ENCODE measurements at places on chromosomes 2 and 18.

DNA sequence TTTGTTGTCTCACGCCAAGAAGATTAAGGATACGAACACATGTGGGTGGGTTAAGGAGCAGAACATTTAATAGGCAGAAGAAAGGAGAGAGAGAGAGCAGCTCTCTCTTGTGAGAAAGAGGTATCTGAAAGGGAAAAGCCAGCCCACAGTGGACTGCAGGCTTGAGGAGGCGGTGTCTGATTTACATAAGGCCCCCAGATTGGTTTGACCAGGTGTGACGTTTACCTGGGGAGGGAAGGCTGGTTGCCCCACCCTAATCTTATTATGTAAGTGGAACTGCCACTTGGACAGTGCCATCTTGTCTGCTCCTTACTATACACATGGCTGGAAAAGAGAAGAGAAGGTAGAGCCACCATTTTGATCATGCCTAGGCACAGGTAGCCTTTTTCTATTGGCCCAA, 189.2 kb downstream of the NCK2 start:
- no peak for DNase-seq

GRCh38 chr18:58789876-58790240, 74.8 kb upstream of the ZNF532 start:
- DNase-seq = no peak

DNA sequence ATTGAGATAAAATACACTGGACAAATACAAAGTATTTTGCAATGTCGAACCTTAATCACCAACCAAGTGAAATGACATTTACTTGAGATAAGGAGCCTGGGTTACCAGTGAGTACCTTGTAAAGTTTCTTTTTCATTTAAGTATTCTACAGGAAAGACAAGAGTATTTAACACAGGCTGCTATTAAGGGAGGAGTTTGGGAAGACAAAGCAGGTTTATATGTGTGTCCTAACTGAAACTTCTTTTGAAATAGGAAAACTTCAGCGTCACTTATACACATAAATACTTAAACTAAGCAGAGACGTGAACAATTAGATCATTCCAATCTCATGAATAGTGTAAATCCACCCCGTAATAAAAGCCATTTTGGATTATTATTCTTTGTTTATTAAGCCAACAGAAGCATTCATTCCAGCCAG, 126.7 kb upstream of the CYP26B1 start:
- no peak for DNase-seq

DNA sequence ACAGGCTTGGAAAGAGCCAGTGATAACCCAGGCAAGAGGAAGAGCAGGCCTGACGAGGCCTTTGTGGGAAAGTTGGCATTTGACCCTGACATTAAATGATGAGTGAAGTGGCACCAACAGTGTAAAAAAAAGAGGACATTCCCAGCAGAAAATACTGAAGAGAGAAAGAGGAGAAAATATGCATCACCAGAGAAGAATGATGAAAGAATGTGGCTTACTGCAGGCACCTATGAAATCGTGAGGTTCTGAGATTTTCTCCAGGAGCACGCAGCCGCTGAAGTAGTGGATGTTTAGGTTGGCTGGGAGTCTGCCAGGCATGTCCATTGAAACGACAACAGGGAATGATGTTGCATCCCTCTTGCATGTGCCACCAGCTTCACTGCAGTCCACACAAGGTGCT, 13.8 kb downstream of the EHD3 start:
- DNase-seq = no peak

DNA sequence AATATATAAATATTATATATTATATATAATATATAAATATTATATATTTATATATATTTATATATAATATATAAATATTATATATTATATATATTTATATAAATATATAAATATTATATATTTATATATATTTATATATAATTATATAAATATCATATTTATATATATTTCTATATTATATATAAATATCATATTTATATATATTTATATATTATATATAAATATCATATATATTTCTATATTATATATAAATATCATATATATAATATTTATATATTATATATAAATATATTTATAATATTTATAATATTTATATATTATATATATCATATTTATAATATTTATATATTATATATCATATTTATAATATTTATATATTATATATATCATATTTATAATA, 321.4 kb downstream of the CDH2 start:
- no peak for DNase-seq

DNA sequence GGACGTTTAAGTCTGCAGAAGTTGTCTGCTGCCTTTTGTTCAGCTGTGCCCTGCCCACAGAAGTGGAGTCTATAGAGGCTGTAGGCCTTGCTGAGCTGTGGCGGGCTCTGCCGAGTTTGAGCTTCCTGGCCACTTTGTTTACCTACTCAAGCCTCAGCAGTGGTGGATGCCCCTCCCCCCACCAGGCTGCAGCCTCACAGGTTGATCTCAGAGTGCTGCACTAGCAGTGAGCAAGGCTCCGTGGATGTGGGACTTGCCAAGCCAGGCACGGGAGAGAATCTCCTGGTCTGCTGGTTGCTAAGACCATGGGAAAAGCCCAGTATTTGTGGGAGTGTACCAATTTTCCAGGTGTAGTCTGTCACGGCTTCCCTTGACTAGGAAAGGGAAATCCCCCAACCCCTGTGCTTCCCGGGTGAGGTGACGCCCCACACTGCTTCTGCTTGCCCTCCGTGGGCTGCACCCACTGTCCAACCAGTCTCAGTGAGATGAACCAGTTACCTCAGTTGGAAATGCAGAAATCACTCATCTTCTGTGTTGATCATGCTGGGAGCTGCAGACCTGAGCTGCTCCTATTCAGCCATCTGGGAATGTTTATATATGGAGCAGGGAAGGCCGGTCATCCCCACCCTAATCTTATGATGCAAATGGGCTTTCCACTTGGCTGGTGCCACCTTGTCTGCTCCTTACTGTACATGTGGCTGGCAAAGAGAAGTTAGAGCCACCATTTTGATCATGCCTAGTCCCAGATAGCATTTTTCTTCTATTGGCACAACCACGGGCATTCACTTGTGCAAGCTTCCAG, 156.9 kb upstream of the ITGA6 start:
- peak; percentile 75 for DNase-seq

DNA sequence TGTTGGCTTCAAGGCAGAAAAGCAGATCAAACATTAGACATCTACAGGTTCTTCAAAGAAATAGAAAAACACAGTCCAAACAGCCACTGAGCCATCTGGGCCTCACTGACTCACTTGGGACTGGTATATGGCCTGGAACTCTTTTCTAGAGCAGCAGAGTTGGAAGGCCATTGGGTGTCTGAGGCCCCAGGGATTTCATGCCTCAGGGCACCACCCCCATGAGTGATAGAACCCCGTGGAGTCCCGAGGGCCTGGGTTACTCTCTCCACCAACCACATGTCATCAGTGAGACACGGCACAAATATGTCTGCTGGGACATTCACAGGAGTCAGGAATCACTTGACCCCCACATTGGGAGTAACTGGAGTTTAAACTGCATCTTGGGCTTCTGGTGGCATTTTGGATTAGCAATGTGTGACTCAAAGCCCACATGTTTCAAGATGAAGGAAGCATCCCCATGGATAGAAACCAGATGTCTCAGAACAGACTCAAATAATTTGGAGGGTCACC, 44.0 kb downstream of the CAPN13 start:
- no peak for DNase-seq

DNA sequence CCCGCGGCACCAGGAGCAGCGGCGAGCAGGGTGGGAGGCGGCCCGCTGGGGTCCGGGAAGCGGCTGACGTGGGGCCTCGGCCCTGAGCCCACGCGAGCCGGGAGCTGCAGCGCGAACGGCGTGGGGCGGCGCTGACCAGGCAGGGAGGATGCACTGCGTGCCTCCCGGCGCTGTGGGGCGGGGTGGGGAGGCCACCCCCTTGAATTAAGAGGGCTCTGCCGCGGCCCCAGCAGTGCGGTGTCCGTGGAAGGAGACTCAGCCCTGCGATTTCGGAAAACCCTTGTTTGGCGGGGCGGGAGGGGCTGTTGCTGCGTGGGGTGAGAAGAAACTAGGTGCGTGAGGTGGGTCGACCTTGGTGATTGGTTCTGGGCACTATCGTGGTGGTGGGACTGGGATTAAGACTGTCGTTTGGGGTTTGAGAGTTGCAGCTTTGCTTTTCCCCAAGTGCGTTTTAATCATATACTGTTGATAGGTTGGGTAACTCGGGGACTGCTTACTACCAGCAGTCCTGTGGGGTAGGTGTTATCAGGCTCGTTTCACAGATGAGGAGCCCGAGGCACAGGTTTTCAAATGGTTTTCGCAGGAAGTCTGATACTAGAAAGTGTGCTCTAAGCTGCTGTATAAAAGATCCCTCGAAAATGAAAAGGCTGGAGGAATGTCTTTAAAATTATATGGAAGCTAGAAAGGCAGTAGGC, 722 bp downstream of the ACSL3 start:
- peak; percentile 85 for DNase-seq

DNA sequence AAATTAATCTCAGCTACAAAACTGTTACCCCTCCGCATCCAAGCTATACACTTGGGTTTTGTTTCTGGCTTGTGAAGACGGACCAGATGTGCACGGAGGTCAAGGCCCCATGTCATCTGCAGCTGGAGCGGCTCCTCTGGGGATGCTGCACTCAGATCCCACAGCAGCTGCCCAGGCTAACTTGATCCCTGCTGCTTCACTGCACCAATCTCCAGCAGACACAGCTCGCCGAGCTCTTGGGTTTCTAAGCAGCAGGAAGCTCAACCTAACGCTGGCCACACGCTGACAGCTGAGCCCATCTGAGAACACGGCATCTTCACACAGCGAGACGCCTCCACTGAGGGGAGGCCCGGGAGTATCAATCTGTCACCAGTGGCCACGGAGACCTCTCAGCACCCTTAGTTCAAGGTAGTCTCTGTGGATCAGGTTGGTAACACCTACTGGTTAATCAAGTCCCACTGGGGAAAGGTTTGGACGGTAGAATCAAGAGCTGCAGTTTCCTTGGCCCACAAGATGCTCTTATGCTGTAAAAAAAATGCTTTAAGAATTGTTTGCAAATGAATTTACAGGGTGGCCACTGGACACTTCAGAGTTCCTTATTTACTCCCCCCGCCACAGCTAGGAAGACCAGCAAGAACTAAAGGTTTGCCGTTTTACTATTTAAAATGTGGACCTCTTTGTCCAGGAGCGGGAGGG, 67.5 kb downstream of the EMILIN2 start:
- DNase-seq = no peak

DNA sequence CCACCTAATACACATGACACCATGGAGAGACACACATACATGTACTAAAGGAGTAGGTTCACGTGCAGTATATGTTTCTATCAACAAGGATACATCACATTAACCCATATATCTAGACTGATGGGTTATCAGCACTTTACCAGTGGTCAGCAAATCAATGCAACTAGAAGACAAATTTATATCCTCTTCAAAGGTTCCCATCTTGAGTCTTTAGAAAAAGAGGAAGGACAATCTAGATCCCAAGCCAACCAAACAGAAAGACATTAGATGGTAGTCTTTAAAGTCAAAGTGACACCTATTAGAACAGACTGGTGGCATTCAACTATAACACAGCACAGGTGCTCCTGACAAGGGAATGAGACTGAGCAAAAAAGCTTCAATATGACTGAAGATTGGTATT, 13.8 kb upstream of the SERTAD2 start:
- no peak for DNase-seq

GRCh38 chr18:28149810-28150420, 27.0 kb downstream of the CDH2 start:
- no peak for DNase-seq

DNA sequence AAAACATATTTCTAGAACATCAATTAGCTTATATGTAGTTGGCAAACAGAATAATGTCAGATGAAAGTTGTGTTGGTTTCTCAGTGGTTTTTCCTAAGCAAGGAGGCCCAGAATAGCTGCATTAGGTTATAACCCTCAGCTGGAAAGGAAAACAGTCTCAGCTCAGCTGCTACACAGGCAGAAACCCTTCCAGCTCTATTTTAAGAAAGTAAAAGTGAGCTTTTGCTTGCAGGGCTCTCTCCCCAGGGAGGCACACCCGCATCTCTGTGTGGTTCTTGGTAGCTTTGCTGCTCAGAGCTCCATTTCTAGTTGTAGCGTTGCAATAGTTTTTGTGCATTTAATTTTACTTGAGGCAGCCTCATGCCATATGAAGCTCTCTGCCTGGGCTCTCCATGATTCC, 54.6 kb downstream of the PIKFYVE start:
- no peak for DNase-seq

GRCh38 chr2:157497638-157498314, 53.9 kb upstream of the CYTIP start:
- peak; percentile 74 for DNase-seq

GRCh38 chr2:215535125-215535668, 99.3 kb upstream of the FN1 start:
- DNase-seq = no peak

DNA sequence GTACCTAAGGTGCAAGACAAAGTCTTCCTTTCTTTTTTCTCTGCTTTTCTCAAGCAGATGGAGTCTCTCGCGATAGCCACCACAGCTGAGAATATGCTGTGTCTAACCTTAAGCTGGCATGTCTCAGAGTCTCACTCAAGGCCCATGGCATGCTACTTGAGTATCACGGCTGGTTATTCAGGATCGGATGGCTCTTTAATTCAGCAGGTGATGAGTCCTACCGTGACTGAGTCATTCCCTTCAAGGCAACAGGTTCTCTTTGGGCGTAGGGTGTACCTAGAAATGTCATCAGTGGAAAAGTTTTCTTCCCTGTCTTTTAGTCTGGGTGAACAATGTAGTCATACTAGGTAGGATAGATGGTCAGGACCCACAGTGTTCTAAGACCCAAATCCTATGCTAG, 136.2 kb downstream of the DIS3L2 start:
- DNase-seq = no peak

DNA sequence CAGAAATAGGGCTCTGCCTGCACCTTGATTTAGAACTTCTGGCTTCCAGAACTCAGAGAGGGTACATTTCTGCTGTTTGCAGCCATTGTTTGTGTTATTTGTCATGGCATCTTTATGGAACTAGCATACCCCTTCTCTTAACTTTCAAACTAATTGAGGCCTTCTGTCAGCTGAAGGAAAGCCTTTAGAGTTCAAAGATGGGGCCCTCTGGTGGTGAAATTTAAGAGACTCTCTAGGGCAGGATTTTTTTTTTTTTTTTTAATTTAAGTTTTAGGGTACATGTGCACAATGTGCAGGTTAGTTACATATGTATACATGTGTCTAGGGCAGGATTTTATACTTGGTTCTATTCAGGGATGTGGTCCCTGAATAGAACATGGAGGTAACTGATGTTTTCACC, 260.6 kb upstream of the LINC00305 start:
- no peak for DNase-seq

DNA sequence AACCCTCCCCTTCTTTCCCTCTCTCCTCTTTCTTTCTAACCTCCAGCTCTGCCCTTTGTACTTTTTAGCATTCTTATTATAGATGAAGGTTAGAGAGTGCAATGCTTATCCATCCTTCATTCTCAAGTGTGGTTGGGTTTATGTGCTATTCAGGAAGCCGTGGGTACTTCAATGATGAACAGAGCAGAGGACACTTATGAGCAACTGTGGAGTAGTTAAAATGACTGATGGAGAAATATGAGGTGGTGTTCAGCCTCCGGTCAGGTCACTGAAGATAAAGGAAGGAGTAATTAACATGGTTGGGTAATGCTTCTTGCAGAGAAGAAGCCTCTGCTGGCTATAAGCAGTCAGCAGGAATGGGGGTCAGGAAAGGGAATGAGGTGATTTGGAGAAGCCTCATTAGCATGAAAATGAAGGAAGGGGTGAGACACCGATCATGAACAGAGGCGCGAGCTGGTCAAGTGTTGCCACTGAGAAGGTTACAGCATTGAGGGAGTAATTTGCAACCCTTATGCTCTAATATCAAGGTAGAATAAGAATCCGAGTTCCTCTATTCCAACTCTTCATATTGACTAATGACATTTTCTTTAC, 174.7 kb downstream of the LPIN1 start:
- DNase-seq = no peak

GRCh38 chr18:79694895-79695213, 15.3 kb downstream of the CTDP1 start:
- no peak for DNase-seq
